Breast epithelium (tissue), 4 donors: ENCODE measurements at places on chromosomes 3 and 15. TPM values are rescaled to one million over a fixed set of nuclear protein-coding genes. Genes with fewer than 3 reads are reported as not detected.
A peak's percentile ranks its signal among the peaks of the same experiment; 100 is the strongest.

Gene LIPC
- 0.80 TPM for total RNA-seq

Gene DLEC1
- 0.98 TPM for total RNA-seq

Gene MESP1
- 5.9 TPM for total RNA-seq

Gene PLS1
- 18.4 TPM for total RNA-seq

Gene NAA80
- 8.8 TPM for total RNA-seq

GRCh38 chr3:16496008-16496407 lies 17.5 kb downstream of the RFTN1 start:
- no peaks in the 10 kb centered on the region for H3K36me3 ChIP-seq
- H3K27ac ChIP-seq, result no peak overlapping the region
- no peaks in the 10 kb centered on the region for H3K4me1 ChIP-seq
- H3K4me3 ChIP-seq, result no peak overlapping the region

DNA sequence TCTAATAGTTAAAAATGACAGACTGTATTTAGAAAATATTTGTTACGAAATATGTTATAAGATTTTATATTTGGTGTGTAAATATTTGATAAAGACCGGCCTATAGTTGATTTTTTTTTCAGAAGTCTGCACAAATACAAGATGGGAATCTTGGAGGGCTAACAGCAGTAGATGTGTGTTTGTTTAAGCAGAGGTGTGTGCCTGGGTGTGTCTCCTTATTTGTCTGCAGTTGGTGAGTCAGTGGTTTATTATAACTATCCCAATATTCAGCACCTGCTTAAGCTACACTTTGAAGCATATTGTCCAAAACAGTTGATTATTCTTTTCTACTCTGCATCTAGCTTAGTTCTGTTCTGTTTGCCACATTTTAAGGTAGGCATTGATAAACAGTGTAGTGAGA lies 12.4 kb downstream of the GLCE start:
- peaks cover 4% of the 10 kb centered on the region for H3K4me1 ChIP-seq
- H3K27me3 ChIP-seq, result no peaks in the 10 kb centered on the region
- H3K4me3 ChIP-seq, result no peak overlapping the region
- DNase-seq, result no peak

- no peaks in the 10 kb centered on the region for H3K4me1 ChIP-seq
- no peaks in the 10 kb centered on the region for H3K27me3 ChIP-seq
- no peak overlapping the region for H3K27ac ChIP-seq
- no peak for DNase-seq
- H3K4me3 ChIP-seq, result no peak overlapping the region
These were observed 18.3 kb upstream of the ACTC1 start for GRCh38 chr15:34813446-34814190.

DNA sequence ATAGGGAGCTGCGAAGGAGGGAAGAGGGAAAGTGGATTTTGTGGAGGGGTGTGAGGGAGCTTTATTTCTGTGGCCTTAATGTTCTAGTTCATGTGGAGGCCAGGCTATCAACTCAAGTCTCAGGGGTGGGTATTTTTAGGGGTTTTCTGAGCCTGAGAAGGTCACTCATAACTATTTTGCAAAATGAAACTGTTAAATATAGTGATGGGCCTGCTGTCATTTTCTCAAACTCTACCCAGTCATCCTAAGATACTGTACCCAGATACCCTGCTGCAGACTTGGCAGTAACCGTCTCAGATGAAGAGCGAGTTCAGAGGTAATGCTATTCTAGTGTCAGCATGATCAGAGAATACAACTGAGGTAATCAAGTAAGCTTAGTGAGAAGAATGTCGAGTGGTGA lies 545.0 kb upstream of the TBL1XR1 start:
- no peaks in the 10 kb centered on the region for H3K27me3 ChIP-seq
- no peaks in the 10 kb centered on the region for H3K4me1 ChIP-seq
- no peak for DNase-seq
- H3K27ac ChIP-seq, result no peak overlapping the region
- no peaks in the 10 kb centered on the region for H3K36me3 ChIP-seq

DNA sequence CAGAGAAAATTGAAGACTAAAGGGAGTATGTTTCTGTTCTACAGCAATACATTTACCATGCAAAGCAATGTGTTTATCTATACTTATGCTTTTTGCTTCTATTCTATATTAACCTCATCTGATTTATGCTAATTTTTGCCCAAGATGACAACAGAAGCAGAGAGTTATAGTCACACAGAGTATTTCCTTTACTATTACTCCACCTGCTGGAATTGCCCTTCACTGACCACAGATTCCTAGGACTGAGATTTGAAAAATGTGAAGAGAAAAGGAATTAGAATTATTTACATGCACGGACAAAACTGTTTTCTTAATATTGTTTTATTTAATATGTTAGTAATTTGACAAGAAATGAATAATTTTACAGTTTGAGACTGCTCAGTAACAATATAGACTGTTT lies 745.6 kb downstream of the VGLL3 start:
- H3K27me3 ChIP-seq, result no peaks in the 10 kb centered on the region
- no peak for DNase-seq

- H3K4me3 ChIP-seq, result no peak overlapping the region
- H3K27ac ChIP-seq, result no peak overlapping the region
- no peaks in the 10 kb centered on the region for H3K4me1 ChIP-seq
- no peak for DNase-seq
These were observed 45.4 kb upstream of the ROPN1 start for GRCh38 chr3:124037326-124037725.

GRCh38 chr15:35460616-35461015 lies 85.3 kb downstream of the DPH6 start:
- no peak overlapping the region for H3K27ac ChIP-seq
- no peaks in the 10 kb centered on the region for H3K36me3 ChIP-seq
- H3K27me3 ChIP-seq, result no peaks in the 10 kb centered on the region
- DNase-seq, result no peak

GRCh38 chr3:55895897-55896566 lies 408.9 kb upstream of the WNT5A start:
- H3K27ac ChIP-seq, result no peak overlapping the region
- no peak for DNase-seq
- no peaks in the 10 kb centered on the region for H3K4me1 ChIP-seq

- H3K4me3 ChIP-seq, result peak overlapping the region; percentile 94
- H3K27me3 ChIP-seq, result no peaks in the 10 kb centered on the region
- H3K36me3 ChIP-seq, result no peaks in the 10 kb centered on the region
- peak overlapping the region; percentile 94 for H3K27ac ChIP-seq
- no peak for DNase-seq
- peaks cover 4% of the 10 kb centered on the region for H3K4me1 ChIP-seq
These were observed 1.3 kb upstream of the HACD2 start for GRCh38 chr3:123586131-123586530.

DNA sequence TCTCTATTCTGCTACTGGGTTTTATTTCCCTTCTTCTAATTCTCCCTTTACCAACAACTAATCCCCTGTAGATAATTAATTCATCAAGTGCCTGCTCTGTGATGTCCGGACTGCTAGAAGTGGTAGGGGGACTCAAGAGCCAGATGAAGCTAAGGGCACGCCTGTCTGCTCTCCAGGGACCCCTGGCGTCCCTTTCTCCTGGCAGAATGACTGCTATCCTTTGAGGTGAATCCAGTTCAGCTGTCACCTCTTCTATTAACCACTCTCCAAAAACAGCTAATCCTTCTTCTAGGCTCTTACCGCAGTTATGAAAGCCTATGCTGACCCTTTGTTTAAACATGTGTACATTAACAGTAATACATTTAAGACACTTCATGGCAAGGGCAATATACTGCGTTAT lies 1.4 kb upstream of the CHRNA7 start:
- no peaks in the 10 kb centered on the region for H3K27me3 ChIP-seq
- H3K36me3 ChIP-seq, result no peaks in the 10 kb centered on the region
- no peak overlapping the region for H3K27ac ChIP-seq

GRCh38 chr3:170426240-170426797 lies 7.7 kb downstream of the CLDN11 start:
- H3K4me1 ChIP-seq, result no peaks in the 10 kb centered on the region
- peak overlapping the region; percentile 62 for H3K27ac ChIP-seq
- DNase-seq, result no peak
- H3K4me3 ChIP-seq, result peak overlapping the region; percentile 32
- no peaks in the 10 kb centered on the region for H3K36me3 ChIP-seq

- peak overlapping the region; percentile 92 for H3K4me3 ChIP-seq
- no peaks in the 10 kb centered on the region for H3K27me3 ChIP-seq
- DNase-seq, result no peak
- peak overlapping the region; percentile 87 for H3K27ac ChIP-seq
- peaks cover 3% of the 10 kb centered on the region for H3K4me1 ChIP-seq
- no peaks in the 10 kb centered on the region for H3K36me3 ChIP-seq
These were observed 686 bp downstream of the VPS8 start for GRCh38 chr3:184812662-184813042.

DNA sequence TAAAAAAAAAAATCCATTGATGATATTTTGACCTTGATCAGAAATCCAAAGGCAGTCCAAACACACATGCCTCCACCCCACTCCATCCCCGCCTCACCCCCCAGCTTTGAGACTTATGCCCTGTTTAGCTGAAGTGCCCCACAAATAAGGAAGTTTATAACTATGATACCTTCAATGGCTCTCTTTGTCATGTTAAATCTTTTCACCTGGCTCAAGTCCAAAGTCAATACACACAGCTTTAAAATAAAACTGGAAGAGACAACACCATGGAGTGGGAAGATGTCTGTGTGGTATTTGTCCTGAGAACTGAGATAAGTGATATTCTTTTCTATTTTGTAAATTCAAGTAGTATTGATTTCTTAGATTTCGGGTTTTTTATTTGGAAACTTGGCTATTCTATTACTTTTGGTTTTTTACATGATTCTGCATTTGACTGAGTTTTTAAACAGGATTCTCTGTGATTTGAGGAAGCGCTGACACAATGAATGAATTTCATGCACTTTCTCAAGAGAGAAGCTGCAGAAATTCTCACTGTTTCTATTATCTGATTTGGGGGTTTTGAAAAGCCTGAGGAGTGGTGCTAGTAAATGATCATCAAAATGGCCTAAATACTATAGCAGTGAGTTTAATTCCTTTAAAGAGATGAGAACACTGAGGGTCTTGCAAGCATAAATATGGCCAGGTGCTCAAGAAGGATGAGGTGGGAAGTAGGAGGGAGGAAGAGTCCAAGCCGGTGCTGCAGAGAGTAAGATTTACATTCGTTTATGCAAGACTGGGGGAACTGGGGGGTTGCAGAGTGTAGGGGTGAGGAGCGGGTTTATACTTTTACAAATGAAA lies 5.2 kb downstream of the FOXB1 start:
- H3K36me3 ChIP-seq, result no peaks in the 10 kb centered on the region
- no peak overlapping the region for H3K4me3 ChIP-seq
- peaks cover 12% of the 10 kb centered on the region for H3K27me3 ChIP-seq
- peaks cover 11% of the 10 kb centered on the region for H3K4me1 ChIP-seq

DNA sequence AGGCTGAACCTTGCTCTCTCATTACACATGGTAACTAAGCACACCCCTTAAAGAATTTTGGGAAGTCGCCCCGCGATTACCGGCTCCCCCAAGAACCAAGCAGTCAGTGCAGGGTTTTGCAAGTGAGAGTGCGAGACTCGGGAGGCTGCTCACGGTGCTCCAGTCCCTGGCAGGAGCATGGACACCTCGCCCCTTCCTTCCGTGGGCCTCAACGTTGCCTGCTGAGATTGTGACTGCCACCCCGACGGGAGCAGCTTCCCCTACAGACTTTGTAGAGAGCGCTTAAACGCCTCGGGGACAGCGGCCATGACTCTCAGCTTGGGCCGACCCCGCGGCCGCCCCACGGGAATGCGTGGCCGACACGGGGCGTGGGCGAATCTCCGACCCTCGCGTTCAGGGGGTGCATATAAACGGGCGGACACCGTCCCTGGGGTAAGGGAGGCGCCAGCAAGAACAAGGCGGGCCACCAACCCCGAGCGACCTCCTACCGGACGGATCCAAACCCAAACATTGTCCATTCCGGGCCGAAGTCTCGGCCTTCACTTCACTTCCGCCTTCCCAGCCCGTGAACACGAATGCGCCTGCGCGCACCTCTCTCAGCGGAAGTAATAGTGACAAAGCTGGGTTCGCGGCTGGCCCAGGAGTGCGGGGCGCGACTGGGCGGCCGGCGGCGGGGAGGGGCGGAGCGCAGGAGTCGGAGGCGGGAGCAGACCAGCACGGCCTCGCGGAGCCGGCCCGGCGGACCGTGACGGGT lies at the start of gene ATP2C1:
ATP2C1 (plus strand) TSS at position 709 of the 754 bp plus-strand sequence. CDS start 686 bp downstream, outside the sequence.
- H3K27ac ChIP-seq, result peak within 1 kb of the TSS; percentile 97
- no peaks in the 10 kb centered on the region for H3K4me1 ChIP-seq
- H3K4me3 ChIP-seq, result peak within 1 kb of the TSS; percentile 92
- peak; percentile 93 for DNase-seq
- H3K27me3 ChIP-seq, result no peaks in the 10 kb centered on the region

DNA sequence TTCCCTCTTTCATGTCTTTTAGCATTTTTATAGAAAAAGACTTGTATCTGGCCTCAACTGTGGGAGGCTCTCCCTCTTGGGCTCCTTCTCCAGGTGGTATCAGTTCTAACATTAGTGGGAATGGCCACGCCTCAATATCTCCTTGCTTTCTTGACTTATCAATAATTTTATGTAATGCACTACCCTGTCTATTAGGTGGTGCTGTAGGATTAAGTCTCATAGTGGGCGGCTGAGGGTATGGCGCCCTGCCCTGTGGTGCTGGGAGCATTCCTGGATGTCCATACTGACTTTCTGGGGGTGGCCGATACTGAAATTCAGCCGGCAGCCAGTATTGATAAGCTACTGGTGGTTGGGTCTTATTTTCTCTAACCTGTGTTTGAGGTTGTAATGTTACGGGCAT lies 8.7 kb upstream of the RPUSD3 start:
- no peaks in the 10 kb centered on the region for H3K27me3 ChIP-seq
- H3K4me3 ChIP-seq, result no peak overlapping the region
- no peak overlapping the region for H3K27ac ChIP-seq
